GM12892 (cell line): ENCODE measurements at places on chromosomes 6 and 20.

DNA sequence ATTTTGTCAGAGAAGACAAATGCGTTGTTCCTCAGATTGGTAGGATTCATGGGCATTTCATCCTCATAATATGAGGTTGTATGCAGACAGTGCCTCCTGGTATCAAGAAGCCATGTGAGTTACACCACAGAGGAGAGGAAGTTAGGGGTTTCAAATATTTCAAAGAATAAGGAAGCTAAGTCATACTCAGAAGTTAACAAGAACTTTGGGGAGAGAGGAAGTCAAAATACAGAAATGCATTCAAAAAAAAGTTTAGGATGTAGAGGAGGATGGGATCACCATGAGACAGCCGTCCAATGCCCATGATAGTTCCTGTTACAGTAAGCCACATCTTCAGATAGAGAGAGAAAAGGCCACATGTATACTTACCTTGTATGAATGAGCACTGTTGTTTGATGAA, 22.3 kb downstream of the HLA-DOB start:
- DNase-seq, result no peak

GRCh38 chr6:49463612-49463967, 420 bp downstream of the CENPQ start:
- no peak for DNase-seq

DNA sequence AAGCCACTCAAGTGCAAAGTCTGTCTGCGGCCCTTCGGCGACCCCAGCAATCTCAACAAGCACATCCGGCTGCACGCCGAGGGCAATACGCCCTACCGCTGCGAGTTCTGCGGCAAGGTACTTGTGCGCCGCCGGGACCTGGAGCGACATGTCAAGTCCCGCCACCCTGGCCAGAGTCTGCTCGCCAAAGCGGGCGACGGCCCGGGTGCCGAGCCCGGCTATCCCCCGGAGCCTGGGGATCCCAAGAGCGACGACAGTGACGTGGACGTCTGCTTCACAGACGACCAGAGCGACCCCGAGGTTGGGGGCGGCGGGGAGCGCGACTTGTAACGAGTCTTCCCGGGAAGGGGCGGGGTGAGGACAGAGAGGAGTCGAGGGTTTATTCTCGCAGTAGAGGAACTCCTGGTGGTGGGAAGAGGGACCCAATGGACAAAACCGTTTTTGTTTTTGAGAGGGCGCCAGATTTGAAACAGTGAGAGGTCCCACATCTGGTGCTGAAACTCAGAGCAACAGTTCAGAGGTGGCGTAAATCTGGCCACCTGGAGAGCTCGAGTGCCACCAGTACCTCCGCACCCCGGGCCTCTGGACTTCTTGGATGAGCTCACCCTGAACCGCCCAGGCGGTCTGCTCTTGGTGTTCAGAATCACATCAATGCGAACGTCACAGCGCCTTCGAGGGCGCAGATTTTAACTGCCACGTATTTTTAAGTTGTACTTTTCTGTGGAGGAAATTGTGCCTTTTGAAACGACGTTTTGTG, 8.0 kb downstream of the PRDM13 start:
- DNase-seq, result no peak

GRCh38 chr20:59146780-59147565, 16.6 kb upstream of the ZNF831 start:
- DNase-seq, result no peak

- no peak for DNase-seq
Measured at GRCh38 chr6:166588691-166589336, 2.3 kb upstream of the RAMACL start.

DNA sequence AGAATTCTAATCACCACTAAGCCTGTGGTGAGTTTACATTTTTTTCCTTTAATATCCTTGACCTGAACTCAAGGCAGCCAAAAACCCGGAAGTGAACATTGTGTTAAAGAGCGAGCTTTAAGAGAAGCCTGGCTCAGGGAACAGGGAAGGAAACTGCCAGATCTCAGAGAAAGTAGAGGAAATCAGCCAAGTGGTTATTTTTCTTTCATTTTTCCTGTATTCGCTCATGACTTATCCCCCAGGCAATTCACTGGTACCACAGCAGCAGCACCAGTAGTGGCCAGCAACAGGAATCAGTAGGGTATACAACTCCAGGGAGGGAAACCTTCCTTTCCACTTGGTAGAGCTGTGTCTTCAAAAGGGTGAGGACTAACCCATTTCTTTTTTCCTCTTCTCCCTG, 89.6 kb upstream of the HMGCLL1 start:
- no peak for DNase-seq

GRCh38 chr6:39221115-39221514, 8.2 kb downstream of the KCNK5 start:
- DNase-seq, result no peak

DNA sequence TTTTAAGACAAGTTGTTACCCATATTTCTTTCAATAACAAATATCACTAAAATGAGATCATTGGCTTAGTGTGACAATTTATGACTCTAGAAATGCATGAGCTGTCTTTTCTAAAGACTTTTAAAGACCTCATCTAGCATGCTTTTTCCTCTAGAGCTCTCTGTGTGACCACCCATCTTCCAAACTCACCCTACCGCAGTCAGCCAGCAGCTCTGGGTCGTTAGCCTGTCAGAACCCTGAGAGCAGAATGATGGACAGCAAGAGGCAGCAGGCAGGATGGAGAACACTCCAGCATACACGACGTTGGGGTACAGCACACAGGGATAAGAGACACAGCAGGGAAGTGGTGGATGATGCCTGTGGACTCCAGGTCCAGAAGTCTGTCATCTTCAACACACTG, 45.1 kb upstream of the TBX18 start:
- DNase-seq, result no peak

- no peak for DNase-seq
Measured at GRCh38 chr20:31472395-31473330, 2.3 kb downstream of the DEFB124 start.
